ENCODE measurements at places on chromosomes 1 and 21.

DNA sequence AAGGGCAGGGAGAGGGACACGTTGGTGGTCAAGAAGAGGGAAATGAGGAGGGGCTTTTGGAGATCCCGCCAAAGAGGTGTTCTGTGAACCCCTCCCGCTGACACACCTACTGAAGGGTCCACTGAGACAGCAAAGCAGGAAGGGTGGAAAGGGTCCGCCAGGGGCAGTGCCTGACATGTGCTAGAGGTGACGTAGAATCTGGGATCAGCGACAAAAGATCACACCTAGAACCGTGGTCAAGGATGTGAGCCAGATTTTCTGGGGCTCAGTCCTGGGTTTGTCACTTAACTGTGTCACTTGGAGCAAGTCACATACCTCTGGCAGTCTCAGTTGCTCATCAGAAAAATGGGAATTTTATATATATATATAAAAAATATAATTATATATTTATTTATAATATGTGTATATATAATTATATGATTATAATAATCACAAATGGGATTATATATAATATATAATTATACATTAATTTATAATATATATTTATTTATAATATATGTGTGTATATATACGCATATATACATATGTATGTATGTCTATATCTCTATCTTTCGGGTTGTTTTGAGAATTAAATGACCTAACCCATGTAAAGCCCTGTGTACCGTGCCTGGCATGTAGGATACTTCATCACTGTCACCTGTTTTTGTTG, 35.0 kb upstream of the ATP5PO start:
- no peak for DNase-seq

DNA sequence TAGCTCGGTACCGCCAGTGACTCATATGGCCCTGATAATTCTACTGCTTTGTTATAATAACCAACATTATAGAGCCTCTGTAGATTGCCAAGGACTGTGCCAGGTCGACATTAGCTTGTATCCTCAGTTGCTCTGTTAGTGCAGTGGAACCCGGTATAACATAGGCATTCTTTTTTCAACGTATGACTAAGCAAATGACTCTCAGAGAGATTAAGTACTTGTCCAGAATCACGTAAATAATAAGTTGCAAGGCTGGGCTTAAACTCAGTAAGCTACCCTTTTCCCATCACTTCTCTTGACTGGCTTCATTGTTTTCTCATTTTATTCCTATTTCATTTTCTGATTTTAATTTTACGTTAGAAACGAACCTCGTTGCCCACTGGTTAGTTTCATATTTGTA, 85.1 kb downstream of the UBE4B start:
- no peak for DNase-seq

GRCh38 chr1:238226810-238227209, 336.1 kb upstream of the ZP4 start:
- no peak for DNase-seq

DNA sequence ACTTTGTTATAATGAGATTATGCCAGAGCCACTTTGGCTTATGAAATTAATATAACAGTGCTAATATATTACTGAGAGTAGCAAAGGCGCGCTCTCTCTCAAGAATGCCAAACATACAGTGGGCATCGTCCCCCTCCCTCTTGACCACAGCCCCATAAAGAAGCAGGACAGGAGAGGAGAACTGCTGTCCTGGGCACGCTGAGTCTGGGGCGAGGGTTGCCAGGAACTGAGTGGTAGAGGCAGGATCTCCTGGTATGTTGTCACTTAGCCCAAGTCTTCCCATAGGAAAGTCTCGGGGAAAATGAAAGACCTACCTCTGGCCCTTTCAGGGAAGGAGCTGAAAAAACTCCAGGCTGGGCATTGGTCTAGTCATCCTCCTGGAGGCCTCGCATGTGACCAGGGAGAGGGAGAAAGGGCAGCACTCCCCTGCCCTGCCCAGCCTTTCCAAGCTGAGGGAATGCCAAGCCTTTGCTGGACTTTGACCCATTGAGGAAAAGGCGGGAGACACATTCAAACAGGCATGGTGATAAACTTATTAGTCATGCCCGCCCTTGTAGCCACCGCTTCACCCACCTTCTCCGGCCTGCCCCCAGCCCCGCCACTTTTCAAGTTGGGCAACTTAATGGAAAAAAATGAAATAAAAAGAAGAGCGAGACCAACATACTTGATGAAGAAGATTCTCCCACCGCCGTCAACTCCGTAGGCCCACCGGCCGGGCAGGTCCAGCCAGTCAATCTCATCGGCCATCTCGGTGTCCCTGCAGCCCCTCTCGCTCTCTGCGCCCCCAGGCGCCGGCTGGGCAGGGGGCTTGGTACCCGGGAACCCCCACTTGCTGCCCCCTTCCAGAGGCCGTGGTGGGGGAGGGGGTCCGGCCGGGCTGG, 17.4 kb upstream of the PLEKHA6 start:
- DNase-seq, result no peak

GRCh38 chr1:87805666-87806378, 477.1 kb downstream of the LMO4 start:
- DNase-seq, result no peak

DNA sequence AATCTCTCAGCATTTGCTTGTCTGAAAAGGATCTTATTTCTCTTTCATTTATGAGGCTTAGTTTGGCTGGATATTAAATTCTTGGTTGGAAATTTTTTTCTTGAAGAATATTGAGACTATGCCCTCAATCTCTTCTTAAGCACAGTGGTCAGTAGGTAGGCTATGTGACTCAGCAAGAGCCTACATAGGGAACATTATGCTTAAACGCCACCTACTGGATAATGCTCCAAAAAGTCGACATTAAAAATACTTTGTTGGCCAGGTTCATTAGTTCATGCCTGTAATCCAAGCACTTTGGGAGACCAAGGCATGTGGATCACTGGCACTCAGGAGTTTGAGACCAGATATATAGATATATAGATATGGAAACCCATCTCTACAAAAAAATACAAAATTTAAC, 678.0 kb upstream of the USP24 start:
- DNase-seq, result no peak

DNA sequence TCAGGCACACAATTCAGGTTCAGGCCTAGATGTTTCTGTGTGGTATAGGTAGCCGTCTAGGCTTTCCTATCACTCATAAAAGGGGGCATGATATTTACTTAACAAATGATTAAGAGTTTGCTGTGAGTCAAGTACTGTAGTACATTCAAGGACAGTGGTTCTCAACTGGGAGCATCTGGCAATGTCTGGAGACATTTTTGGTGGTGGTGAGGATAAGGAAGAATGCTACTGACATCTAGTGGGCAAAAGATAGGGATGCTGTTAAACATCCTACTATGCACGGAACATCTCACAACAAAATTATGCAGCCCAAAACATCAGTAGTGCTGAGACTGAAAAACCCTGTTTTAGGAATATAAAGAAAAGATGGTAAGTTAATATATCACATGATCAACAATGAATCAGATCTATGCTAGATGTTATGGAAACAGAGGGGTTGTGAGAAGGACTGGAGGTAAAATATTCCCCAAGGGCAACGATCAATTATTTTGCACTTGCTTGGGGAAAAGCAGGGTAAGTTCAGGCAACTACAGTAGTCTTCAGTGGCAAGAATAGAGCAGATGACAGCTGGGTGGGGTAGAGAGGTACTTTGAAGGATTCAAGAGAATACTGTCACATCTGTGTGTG, 4.9 kb downstream of the DNTTIP2 start:
- no peak for DNase-seq

DNA sequence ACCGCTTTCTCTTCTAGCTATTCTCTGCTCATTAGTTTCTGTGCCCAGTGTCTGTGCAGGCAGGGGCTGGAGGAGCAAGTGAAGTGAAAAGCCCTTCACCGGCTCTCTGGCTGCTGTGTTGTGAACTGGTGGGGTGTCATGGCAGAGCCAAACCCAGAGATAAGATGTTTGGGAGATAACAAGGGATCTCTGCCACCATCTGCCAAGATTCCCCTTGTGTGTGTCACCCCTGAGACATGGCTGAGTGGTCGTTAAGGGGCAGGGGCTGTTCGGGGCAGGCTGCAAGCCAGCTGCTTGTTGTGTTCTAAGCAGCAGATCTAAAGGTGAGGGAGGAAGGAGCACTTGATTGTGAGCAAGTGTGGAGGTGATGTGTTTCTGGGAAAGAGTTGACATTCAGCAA, 24.5 kb downstream of the CNIH3 start:
- DNase-seq, result no peak

DNA sequence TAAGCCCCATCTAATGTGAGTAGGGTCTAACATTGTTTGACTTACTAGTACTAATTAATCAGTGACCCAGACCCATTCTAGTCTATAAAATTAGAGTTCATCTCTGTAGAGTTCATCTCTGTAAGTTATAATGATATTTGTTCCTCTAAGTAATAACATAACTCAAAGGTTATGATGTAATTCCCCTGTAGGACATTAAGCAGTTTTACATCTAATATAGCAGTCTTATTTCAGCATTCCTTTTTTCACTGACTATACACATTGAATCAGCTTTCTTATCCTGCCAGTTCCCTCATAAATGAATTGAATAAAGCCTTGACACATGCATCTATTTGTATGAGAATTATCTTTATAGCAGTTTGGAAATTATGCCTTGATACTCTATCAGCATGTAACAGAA, 90.9 kb downstream of the SH3GLB1 start:
- no peak for DNase-seq

- no peak for DNase-seq
These were observed 7.5 kb downstream of the GSTM3 start for GRCh38 chr1:109733236-109733870.

- no peak for DNase-seq
These were observed 16.0 kb upstream of the POU3F1 start for GRCh38 chr1:38062361-38063288.

DNA sequence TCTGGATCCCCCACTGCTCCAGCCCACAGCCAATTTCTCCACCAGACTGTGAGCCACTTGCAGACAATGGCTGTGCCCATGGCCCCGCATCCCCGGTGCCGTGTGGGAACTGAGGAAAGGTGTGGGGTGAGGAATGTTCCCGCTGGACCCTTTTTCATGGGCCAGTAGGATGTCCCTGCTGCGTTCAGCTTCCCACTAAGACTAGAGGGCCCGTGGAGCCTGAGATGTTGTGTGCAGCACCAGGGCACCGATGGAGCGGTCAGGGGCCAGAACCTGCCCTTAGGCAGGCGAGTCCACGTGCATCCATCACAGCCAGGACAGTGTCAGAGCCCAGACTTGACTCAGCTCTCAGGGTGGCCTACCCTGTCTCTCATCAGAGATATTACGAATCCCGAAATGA, 105.7 kb upstream of the COL6A1 start:
- DNase-seq, result no peak

Data from stimulated activated CD8-positive, alpha-beta memory T cell treated with anti-CD3 and anti-CD28 coated beads, Interleukin-2, amount 100 ng/mL, for 1 hour (primary cell).